ENCODE measurements at places on chromosomes 12 and 14.

DNA sequence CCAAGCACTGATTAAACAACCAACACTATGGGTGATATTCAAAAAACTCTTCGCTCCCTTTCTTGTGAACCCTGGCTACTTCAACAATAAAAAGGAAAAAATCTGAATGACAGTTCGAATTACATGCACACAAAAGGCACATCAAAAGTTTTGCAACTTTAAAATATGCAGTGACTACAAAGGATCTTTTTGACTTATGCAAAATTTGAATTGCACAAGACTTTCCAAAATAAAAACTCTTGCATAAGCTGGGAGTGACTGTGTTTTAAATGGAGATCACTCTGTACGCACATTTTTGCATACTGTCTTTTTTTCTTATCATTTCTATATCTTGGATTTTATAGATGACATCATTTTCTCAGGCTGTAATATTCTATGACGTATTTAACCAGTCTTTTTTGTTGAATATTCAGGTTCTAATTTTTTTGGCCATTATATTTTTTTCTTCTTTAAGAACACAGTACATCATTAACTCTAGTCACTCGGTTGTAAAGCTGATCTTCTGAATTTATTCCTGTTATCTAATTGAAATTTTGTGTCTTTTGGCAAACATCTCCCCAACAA lies 667.6 kb upstream of the TBX3 start:
- DNase-seq, result no peak

DNA sequence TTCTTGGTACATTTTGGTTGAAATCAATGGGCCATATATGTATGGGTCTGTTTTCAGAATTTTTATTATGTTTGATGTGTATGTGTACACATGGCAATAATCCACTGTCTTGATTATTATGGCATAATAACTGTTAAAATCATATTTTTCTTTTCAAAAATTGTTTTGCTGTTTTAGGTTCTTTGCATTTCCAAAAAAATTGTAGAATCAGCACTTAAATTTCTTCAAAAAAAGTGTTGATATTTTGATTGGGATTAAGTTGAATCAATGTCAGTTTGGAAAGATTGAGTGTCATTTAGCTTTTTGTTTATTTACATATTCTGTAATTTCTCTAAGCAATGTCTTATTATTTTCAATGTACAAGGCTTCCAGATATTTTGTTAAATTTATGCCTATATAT lies 154.1 kb downstream of the SLC5A8 start:
- no peak for DNase-seq

DNA sequence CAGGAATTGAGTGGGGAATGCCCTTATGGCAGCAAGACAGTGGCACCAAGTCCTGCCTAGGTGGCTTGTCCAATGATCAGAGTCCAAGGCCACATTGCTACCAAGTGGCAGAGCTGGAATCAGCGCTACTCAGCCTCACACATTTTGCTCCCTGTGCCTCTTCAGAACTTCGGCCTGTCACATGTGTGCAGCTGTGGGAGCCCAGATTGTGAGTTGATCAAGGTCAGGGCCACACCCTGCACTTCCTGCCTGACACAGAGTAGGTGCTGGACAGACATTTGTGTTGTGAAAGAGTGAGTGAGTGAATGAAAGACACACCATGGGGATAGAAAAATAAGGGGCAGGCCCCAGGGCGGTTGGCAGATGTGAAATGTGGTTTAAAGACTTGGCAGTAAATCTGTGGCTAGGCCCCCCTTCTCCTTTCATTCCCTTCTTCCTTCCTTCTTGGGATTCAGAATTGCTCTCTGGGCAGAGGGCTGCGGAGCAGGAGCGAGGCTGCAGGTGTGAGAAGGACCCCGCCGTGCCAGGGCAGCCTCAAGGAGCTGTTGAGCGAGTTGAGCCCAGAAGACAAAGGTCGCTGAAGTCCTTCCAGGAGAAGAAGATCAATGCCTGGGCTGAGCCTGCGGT lies 83.5 kb downstream of the SLC25A47 start:
- DNase-seq, result no peak

DNA sequence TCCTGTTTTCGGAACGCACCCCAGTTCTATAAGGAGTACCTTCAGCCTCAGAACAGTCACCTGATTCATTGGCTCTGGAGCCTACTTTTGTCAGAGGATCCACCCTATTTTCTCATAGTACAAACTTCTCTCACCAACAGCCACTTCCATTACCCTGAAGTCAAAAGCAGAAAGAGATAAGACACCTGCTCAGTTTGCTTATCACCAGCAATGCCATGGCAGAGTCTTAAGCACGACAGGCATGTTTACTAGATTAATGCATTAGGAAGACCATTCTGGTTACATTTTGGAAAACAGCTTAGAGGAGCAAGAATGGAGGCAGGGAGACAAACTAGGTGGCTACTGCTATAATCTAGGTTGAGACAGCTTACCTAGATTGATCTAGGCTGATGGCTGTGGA lies 67.7 kb downstream of the GXYLT1 start:
- no peak for DNase-seq

DNA sequence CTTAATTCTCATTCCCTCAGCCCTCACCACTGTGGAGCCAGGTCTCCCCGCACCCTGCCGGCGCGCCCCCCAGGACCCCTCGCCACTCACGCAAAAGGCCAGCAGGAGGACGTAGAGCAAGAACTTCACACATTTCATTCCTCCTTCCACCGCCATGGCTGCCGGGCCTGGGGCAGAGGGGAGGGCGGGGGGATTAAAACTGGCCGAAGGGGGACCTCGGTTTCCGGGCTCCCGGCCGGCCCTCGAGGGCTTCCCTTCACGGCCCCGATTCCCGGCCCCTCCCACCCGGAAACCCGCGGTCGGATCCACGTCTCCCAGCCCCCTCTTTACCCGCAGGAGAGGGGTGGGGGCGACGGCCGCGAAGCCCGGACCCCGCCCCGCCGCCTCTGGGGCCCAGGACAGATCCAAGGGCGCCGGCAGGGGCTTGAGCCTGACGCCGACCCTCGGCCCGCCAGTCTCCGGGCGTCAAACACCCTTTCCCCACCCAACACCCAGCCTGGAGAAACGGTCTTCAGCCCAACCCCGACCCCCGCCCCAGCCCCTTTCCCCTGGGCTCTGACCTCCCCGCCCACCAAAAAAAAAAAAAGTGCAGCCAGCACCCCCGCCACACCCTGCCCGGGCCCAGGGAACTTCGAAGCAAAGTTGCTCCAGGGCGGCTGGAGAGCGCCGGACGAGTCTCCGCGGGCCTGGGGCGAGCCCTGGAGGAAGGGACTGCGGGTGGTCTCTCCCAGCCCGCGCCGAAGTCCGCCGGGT lies 447 bp downstream of the CD63 start:
- DNase-seq, result no peak

Data from epithelial cell of prostate (primary cell).